ENCODE measurements at places on chromosomes 6 and 20. TPM values are rescaled to one million over a fixed set of nuclear protein-coding genes. Genes with fewer than 3 reads are reported as not detected.

The MMP24 gene
- total RNA-seq: 7.2 TPM

The RHAG gene
- total RNA-seq: 0.60 TPM

The HEY2 gene
- total RNA-seq: 10.6 TPM

The CASS4 gene
- total RNA-seq: 0.14 TPM

The NRSN1 gene
- not detected for total RNA-seq

The MCCD1 gene
- not detected for total RNA-seq

The WFDC10B gene
- total RNA-seq: 0.42 TPM

The DACT2 gene
- 4.9 TPM for total RNA-seq

The RNF144B gene
- 8.2 TPM for total RNA-seq

The SRXN1 gene
- total RNA-seq: 23.0 TPM

The ADGRF5 gene
- total RNA-seq: 0.11 TPM

The C20orf141 gene
- not detected for total RNA-seq

The SPATA25 gene
- total RNA-seq: 3.7 TPM

The OXT gene
- not detected for total RNA-seq

The CLVS2 gene
- 0.46 TPM for total RNA-seq

The DSN1 gene
- 26.9 TPM for total RNA-seq

The RFX6 gene
- total RNA-seq: 0.11 TPM

The ZC3H12D gene
- 0.14 TPM for total RNA-seq

DNA sequence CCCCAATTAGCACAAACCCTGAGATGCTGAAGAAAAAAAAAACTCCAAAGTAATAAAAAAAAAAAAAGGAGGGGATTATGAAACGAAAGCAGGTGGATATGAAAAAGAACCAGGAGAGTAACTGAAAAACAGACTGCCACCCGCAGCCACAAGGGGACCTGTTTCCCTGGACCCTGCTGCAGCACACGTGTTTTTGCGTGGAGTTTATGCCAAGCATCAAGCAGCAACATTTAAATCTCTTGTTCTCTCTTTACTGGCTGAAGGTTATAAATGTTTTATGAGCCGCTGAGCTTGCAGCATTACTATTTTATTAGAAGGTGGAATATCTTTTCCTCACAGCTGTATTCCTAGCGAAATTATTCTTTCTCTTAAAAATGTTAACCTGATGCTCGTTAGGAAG is 131.6 kb upstream of the OLIG3 start:
- no peak overlapping the region for H3K27ac ChIP-seq
- H3K36me3 ChIP-seq: no peaks in the 10 kb centered on the region
- H3K4me1 ChIP-seq: peaks cover 3% of the 10 kb centered on the region
- H3K4me3 ChIP-seq: no peak overlapping the region

DNA sequence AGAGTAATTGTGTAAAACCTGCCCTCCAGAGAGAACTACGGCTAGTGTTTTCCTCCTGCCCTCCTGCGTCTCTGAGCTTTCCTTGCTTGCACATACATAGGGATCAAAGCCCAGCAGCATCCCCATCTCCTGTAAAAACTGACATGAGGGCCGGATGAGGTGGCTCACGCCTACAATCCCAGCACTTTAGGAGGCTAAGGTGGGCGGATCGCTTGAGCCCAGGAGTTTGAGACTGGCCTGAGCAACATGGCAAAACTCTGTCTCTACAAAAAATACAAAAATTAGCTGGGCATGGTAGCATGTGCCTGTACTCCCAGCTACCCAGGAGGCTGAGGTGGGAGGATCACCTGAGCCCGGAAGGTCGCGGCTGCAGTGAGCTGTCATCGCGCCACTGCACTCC is 40.3 kb upstream of the SMIM29 start:
- DNase-seq: no peak
- peaks cover 24% of the 10 kb centered on the region for H3K36me3 ChIP-seq
- H3K4me3 ChIP-seq: no peak overlapping the region

- no peaks in the 10 kb centered on the region for H3K4me1 ChIP-seq
- H3K4me3 ChIP-seq: no peak overlapping the region
These were observed 713.1 kb downstream of the HDGFL1 start for GRCh38 chr6:23282252-23283021.

DNA sequence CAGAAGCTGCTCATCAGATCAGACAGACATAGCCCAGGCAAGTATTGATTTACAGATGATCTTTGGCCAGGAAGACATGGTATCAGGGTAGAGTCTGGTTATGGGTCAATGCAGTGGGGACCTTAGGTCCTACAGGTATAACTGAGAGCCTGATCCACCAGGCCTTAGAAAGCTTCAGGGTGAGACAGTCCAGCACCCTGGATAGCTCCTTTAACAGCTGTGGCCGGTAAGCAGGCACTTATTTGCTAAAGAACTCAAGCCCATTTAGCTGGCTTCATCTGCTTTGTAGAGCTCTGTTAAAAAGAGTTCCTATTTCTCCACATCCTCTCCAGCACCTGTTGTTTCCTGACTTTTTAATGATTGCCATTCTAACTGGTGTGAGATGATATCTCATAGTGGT is 39.6 kb downstream of the ESR1 start:
- peaks cover 4% of the 10 kb centered on the region for H3K4me1 ChIP-seq
- H3K4me3 ChIP-seq: no peak overlapping the region
- no peaks in the 10 kb centered on the region for H3K36me3 ChIP-seq
- DNase-seq: peak; percentile 56
- no peaks in the 10 kb centered on the region for H3K27me3 ChIP-seq

DNA sequence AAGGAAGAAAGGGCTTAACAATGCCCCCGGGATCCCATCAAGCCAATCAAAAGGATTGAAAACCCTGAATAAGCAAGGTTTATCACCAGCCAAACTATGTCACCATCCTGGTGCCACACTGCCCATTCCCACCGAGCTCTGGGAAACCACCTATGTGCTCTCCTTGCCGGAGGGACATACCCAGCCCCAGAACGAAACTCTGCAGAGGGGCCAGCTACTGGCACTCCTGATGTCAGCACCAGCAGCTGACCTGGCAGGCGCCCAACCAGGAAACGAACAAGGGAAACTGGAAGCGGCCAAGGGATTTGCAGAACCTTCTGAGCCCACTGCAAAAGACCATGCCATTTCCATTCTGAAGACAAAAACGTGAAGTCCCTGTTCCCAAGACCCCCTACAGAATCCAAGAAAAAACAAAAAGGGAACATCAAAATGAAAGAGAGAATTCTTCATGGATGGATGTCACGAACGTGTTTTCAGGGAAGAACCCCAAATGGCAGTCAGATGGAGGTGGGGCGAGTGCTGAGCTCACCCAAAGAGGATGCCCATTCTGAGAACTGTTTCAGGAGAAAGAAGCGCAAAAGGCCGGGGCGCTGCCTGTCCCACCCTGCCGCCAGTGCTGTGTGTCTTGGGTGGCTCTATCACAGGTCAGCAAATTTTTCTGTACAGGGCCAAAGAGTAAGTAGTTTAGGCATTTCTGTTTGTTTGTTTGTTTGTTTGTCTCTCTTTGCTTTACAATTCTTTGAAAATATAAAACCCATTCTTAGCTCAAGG is 305.2 kb downstream of the ESR1 start:
- peaks cover 13% of the 10 kb centered on the region for H3K4me1 ChIP-seq
- no peak overlapping the region for H3K4me3 ChIP-seq
- no peaks in the 10 kb centered on the region for H3K36me3 ChIP-seq
- DNase-seq: no peak
- no peak overlapping the region for H3K27ac ChIP-seq

GRCh38 chr6:157822245-157823000 is 623 bp upstream of the SNX9 start:
- H3K4me1 ChIP-seq: peaks cover 40% of the 10 kb centered on the region
- H3K36me3 ChIP-seq: peaks cover 5% of the 10 kb centered on the region
- DNase-seq: peak; percentile 38
- peak overlapping the region; percentile 36 for H3K27ac ChIP-seq

GRCh38 chr6:101666256-101666655 is 272.7 kb downstream of the GRIK2 start:
- no peak overlapping the region for H3K4me3 ChIP-seq
- DNase-seq: no peak
- H3K27ac ChIP-seq: no peak overlapping the region
- H3K36me3 ChIP-seq: peaks cover 21% of the 10 kb centered on the region
- H3K27me3 ChIP-seq: no peaks in the 10 kb centered on the region
- H3K4me1 ChIP-seq: no peaks in the 10 kb centered on the region

DNA sequence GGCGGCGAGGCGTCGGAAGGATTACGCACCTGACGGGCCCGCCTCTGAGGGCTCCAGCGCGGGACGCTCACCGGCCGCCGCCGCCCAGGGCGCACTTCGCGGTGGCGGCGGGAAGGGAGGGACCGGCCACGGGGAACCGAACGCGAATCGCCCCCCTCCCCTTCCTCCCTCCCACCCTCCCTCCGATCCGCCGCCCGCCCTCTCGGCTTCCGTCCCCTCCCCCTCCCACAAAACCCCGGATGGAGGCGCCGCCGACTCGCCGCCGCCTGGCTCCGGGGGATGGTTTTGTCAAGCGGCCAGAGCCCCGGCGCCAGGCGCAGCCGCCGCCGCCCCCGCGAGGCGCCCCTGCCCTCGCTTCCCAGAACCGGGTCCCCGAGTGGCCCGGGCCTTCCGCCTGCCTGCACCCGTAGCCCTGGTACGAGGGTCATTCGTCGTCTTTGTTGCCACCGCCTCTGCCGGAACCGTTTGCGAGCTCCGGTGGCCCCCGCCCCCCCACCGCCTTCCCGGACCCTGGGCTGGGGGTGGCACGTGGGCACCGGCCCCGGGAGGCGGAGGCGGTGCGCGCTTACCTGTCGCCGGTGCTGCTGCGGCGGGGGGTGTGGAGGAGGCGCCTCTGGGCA is 398 bp downstream of the ZBTB2 start:
- no peaks in the 10 kb centered on the region for H3K27me3 ChIP-seq
- H3K36me3 ChIP-seq: peaks cover 18% of the 10 kb centered on the region
- peak; percentile 65 for DNase-seq
- H3K4me3 ChIP-seq: peak overlapping the region; percentile 93
- peaks cover 55% of the 10 kb centered on the region for H3K4me1 ChIP-seq

GRCh38 chr6:28867086-28867409 is 56.7 kb downstream of the TRIM27 start:
- peak overlapping the region; percentile 88 for H3K4me3 ChIP-seq
- H3K27ac ChIP-seq: 0 out of 2 replicates have a peak overlapping the region, but pooled peaks have one; percentile 19
- H3K27me3 ChIP-seq: peaks cover 30% of the 10 kb centered on the region
- DNase-seq: no peak
- peaks cover 17% of the 10 kb centered on the region for H3K4me1 ChIP-seq

DNA sequence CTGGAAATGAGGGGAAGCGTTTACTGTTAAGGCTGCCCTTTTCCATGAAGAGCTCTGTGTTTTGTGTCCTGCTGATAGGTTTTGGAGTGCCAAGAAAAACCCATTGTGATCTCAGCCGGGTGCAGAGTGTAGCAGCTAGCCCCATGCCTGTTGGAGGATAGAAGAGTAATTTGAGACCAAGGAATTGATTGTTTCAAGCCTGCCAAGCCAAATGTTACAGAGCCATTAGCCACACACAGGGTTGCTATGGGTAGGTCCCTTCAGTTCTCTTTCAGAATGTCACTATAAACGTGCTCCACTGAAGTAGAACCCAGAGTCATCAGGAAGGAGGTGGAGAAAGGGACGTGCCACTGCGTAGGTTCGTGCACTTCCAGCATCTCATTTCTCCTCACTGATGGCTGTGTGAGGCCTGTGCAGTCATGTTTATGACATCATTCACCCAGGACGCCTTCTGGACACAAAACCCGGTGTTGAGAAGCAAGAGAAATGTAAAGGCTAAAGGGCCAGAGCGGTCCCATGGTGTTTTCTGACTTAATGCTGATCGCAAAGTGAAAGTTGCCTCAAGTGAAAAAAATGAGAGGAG is 6.6 kb downstream of the GMPR start:
- DNase-seq: no peak
- H3K36me3 ChIP-seq: no peaks in the 10 kb centered on the region
- no peak overlapping the region for H3K4me3 ChIP-seq
- H3K27ac ChIP-seq: no peak overlapping the region

DNA sequence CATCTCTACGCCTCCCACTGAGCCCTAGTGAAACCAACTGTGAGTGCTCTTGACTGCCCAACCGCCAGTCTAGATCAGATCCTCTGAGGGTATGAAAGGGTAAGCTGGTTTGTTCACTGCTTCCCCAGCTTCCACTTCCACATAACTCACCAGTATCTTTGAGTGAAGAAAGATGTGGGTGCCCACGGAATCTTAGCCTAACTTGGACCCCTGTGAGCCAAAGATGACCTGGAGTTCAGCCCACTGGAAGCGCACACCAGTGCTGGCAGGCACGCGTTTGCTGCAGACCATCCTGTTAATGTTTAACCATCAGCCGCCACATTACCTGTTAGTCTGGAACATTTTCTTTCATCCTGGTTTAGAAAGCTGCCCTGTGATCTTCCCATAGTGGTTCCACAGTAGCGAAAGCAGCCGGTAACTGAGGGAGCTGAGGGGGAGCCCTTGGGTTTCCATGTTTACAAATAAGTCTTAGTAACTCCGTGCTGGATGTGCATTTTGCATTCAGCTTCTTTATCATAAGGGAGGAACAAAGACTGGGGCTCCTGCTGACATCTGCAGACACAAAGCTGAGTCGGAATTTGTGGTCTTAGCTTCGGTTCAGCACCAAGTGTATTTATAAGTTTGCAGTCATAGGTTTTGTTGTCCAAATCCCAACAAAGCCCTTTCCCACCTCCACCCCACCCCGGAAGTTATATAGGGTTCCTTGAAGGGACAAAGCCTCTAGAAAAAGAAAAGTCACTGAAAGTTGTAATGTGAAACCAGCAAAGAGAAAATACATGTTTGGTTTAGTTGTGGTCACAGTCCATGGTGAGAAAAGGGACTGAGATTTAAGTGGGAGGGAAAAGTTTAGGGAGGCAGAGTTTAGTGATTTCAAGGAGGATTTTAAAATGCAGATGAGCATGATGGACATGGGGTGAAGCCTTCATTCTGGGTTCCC is 71.0 kb downstream of the SSR1 start:
- H3K36me3 ChIP-seq: peaks cover 8% of the 10 kb centered on the region
- no peak for DNase-seq
- H3K27me3 ChIP-seq: no peaks in the 10 kb centered on the region
- H3K4me3 ChIP-seq: no peak overlapping the region

- peaks cover 30% of the 10 kb centered on the region for H3K4me1 ChIP-seq
- H3K4me3 ChIP-seq: no peak overlapping the region
- DNase-seq: no peak
- H3K27me3 ChIP-seq: peaks cover 46% of the 10 kb centered on the region
- peaks cover 45% of the 10 kb centered on the region for H3K36me3 ChIP-seq
These were observed 29.4 kb downstream of the NCOA5 start for GRCh38 chr20:46060301-46060881.

DNA sequence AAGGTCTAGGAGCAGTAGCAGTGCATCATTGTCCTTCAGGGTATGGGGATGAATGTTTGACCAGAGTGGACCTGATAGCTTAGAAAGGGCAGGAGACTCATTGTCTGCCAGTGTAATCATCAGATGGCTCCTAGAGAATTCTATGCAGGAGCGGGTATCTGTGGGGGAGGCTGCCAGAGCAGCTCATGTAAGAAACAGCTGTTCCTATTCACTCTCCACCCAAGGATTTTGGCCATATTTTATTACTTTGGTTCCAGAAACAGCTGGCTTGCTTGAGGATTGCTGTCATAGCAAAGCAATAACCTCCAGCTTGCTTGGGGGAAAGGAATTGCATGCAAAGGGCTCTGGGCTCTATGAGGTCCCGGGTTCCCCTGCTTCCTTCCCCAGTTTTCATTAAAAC is 44.1 kb downstream of the RALY start:
- DNase-seq: no peak
- no peaks in the 10 kb centered on the region for H3K27me3 ChIP-seq
- H3K4me1 ChIP-seq: peaks cover 39% of the 10 kb centered on the region

- H3K4me1 ChIP-seq: no peaks in the 10 kb centered on the region
- no peaks in the 10 kb centered on the region for H3K27me3 ChIP-seq
- H3K4me3 ChIP-seq: no peak overlapping the region
- H3K27ac ChIP-seq: no peak overlapping the region
These were observed 315.5 kb upstream of the ARID1B start for GRCh38 chr6:156461647-156462046.
